Stimulated activated naive CD8-positive, alpha-beta T cell treated with anti-CD3 and anti-CD28 coated beads, Interleukin-15, Interleukin-2, amounts not matched to agents 100 U/mL and 50 U/mL, for 24 hours (primary cell): ENCODE measurements at places on chromosomes 1 and 21.

GRCh38 chr1:178792394-178792793, 67.3 kb downstream of the RALGPS2 start:
- DNase-seq = no peak

- no peak for DNase-seq
Measured at GRCh38 chr1:202979459-202979858, 12.4 kb upstream of the CYB5R1 start.

GRCh38 chr1:30058970-30059369, 664.4 kb downstream of the MATN1 start:
- no peak for DNase-seq

GRCh38 chr1:33312413-33312749, 8.5 kb downstream of the A3GALT2 start:
- DNase-seq = no peak

DNA sequence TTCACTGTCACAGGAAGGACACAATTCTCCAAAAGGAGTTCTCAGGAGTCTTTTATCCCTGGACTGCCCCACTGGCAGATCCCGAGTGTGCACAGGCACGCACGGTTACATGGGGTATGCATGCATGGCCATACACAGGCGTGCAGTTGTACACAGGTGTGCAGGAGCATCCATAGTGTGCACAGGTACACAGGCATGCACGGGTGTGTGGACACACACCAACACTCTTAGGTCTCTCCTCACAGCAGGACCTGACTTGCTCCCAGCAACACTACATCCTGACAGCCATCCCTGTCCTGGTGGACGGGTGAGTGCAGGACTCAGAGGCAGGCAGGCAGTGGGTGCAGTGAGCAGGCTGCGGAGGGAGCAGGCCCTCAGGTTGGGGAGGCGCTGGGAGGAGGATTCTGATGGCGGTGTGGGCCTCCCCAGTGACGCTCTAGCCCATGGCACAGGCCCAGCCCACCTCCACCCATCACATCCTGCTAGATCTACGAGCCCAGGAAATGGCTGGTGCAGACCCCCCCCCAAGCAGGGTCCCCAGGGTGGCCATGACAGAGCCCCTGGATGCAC, 28.4 kb downstream of the SLC19A1 start:
- DNase-seq = no peak

DNA sequence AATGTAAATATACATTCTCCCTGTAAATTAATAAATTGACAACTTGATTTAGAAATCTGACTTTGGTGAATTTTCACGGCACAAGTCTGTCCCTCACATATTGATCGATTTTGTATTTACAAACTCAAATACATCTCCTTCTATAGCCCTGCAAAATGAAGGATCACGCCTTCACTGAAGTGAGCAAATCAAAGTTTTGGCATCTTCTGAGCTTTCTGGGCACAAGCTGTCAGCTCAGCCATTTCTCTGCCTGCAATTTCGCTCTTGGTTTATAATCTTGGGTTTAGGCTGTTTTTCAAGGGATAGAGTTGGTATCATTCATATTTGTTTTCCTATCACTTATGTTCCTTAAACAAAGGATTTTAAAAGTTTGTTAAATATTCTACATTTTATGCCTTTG, 25.8 kb downstream of the ANP32E start:
- DNase-seq = no peak
